ENCODE measurements at places on chromosomes 3 and 15.

DNA sequence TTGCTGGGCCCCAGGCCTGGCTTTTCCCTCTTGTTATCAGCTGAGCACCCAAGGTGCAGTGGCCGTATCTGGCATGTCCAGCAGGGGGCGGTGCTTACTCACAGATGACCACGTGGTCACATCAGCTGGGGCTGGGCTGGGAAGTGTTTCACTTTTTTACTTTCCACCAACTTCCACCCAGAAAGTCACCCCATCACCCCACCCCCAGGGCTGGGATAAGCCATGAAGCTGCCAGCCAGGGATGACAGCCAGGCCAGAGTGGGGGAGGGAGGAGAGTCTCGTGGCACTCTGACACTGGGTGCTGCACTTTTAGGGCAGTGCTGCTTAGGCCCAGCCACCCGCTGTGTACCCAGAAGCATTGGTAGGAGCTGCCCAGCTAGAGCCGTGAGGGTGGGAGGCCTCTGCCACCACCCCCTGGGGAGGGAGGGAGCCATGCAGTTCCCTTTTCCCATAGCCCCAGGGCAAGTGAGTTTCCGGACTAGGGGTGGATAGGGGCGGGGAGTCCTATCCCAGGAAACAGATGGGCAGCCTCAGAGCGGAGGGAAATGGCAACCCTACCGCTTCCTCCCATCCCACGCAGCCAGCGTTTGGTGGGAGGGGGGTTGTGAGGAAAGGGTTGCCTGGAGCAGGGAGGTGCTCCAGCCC lies 6.1 kb downstream of the PPCDC start:
- peak; percentile 82 for DNase-seq

DNA sequence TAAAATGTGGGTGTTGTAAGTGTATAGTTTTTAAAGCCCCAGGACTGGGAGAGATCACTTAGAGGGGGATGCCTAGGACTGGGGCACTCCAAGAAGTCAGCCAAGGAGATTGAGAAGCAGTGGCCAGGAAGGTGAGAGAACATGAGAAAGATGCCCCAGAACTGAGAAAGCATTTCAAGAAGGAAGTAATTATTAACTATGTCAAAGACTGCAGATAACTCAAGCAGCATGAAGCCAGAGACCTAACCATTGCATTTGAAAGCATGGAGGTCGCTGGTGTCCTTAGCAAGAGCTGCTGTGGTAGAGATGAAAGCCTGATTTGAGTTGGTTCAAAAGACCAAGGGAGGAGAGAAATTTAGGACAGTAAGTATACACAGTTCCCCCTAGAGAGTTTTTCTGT lies 30.6 kb upstream of the SLC2A2 start:
- DNase-seq = no peak

GRCh38 chr3:149806171-149806778 lies 6.7 kb upstream of the RNF13 start:
- DNase-seq = no peak

GRCh38 chr3:27729325-27729724 lies 7.2 kb upstream of the EOMES start:
- no peak for DNase-seq

- DNase-seq = peak; percentile 86
Observed at GRCh38 chr15:40878785-40879184, 4.8 kb upstream of the RHOV start.

GRCh38 chr3:11569156-11569741 lies 74.5 kb downstream of the VGLL4 start:
- DNase-seq = no peak

DNA sequence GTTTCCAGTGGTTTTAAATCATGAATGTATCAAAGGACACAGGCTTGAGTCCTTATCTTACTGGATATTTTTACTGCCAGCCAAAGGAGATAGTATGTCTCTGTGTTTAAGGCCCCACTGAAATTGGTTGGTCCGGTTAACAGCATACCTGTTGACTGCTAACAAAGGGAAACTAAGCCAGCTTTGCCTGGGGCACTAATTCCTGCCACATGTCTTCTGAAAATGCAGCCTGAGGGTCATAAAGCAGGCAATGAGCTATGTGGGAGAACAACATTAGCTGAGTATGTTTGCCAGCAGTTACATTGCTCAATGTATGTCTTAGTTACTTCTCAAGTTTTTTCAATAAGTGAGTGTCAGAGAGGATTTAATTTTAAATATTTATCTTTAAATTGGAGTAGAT lies 12.4 kb downstream of the PLS1 start:
- peak; percentile 53 for DNase-seq

- DNase-seq = no peak
Observed at GRCh38 chr3:127512256-127512655, 78.3 kb downstream of the TPRA1 start.

GRCh38 chr3:177037241-177037640 lies 160.0 kb downstream of the TBL1XR1 start:
- DNase-seq = no peak

DNA sequence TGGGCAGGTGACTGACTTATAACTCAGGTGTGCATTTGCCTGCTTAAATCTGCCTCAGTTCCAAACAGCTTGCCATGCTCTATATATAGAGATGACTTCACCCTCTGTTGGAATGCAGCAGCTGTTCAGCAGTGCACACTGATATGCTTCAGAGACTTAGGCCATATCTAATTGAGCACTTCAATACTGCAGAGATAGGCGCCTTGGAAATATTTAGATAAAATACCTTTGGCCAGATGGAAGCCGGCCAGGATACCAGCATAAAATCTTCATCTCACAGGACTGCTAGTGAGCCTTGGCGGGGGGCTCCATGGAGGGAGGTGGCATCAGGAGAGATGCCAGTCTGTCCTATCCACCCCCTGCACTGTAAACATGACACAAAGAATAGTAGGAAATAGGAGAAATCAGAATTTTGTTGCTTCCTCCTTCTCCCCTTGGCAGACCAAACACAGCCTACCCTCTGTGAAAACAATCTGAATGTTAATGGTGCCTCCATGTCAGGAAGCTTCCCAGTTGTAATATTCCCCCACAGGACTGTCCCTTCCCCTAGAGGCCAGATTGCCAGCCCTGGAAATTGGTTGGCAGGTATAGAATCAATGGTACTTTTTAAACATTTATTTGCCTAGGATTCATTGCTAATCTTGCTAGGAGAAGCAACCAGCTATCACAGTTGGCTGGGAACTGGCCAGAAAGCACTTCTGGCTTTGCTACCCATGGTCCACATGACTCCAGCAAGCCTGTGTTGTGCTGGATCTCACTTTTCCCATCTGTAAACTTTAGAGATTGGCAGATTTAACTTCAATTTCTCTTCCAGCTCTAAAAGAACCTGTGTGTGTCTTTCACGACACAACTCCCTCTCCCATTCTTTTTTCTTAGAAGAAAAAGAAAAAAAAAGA lies 215.5 kb upstream of the KCNMB2 start:
- no peak for DNase-seq

DNA sequence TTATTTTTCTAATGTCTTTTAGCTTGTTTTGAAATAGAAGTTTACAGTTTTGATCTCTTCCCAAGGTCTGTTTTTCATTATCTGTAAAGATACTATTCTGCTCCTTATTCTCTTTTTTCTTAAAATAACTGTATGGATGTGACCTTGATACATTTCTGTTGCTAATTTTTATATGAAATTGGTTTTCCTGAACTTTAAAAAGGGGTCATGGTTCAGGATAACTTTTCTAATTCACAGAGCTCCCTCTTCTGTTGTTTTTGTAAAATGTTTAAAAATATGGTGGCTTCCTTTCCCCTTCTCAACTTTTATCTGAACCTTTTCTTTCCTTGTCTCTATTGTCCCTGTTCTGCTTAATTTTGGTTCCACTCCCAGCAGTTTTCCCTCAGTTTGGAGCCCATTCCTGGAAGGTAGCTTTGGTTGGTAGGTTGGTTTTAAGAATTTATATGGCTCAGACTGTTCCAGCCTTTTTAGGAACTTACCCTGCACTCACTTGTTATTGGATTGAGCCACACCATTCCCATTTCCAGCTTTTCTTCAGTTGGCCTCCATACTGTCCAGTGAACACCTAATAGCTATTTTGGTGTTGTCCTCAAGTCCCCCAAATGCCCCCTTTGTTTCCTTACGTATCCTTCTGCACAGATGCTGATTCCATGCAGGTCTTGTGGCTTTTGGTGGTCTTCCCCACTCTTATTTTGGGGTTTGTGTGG lies 70.3 kb downstream of the SLMAP start:
- no peak for DNase-seq

DNA sequence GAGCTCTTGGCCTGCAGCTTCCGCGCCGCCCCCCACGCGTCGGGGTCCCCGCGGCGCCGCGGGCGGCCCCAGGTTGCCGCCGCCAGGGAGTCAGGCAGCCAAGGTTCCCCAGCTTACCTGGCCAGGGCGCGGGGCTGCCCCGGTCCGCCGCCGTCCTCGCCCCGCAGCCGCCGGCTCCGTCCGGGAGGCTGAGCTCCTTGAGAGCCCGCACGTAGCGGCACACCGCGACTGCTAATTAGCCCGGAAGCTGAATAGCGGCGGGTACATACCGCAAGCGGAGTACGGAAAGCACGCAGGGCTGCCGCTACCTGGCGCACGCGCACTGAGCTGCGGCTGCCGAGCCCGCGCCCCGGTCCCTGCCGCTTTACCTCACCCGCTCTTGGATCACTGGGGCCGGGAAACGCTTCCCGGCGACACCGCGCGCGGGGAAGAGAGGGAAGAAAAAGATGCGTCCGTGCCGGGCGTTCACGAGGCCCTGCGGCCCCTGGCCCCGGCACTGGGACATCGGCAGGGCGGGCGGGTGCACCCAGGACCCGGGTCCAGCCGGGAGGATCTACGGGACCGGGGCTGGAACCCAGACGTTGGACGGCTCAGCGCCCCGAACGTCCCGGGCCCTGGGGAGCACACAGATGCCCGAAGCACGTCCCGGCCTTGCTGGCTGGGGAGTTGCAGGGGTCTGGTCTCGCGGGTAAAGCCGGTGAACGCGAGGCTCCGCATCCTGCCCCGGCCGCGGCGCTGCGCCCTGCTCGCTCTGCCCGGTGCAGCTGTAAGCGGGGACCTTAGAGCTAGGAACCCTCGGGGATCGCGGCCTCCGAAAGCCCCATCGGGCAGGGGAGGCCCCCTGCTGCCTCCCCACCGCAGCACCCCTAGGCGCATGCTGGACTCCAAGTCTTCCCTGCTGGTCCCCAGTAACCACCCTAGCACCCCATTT lies at the start of gene GOLGA8B:
Gene GOLGA8B (minus strand): TSS at position 253 of the 931 bp plus-strand sequence. CDS start 47,739 bp downstream, outside the sequence.
- DNase-seq = peak; percentile 73

- DNase-seq = peak; percentile 69
Observed at GRCh38 chr3:50121072-50122032, 32.6 kb downstream of the RBM5 start.

- no peak for DNase-seq
Observed at GRCh38 chr3:65578861-65579260, 459.9 kb downstream of the MAGI1 start.

DNA sequence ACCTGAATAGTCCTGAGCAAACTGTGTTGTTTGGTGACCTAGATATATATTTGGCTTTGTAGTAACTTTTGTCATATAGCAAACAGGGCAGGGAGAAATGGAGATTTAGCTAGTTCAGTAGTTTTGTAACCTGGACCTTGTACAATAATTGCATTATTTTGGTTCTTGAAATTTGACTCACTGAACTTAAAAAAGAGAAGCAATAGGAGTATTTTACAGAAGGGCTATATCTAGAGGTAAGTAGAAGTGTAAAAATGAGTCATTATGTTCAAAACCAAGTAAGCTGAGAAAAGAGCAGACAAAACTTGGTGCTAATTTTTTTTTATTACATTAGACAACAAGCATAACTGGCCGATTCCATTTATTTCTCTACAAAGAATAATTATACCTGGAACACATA lies 505.4 kb downstream of the ZIC1 start:
- DNase-seq = no peak

DNA sequence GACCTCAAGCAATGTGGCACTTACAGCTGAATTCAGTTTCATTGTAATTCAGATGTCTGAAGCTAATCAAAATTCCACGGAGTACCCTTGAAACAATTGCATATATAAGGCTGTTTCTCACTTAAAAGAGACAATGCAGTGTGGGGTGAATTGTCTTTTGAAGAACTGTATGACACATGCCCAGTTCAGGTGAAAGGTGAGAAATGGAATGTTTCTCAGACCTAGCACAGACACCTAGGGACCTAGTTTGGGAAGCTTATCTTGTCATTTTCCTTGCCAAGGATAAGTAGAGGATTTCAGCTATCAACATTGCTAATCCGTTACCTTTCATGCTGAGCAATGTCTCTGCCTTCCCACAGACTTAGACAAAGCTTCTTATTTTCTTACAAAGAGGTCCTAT lies 36.3 kb downstream of the MBNL1 start:
- no peak for DNase-seq

DNA sequence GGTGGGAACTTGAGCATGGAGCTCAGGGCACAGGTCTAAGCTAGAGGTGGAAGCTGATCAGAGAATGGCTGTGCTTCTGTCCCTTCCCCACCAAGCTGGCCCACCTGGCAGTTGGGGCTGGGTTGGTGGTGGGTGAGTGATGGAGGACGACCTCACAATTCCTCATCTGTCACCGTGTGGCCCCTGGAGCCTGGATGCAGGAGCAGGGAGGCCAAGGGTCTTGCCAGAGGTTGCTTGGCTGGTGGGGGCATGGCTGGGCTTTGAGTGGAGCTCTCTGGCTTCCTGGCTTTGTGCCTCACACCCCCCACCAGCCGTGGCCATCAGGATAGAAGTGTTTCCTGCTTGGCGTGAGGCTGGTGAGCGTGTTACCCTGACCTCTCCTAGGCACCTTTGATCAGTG lies 36.0 kb downstream of the FBLN2 start:
- no peak for DNase-seq

DNA sequence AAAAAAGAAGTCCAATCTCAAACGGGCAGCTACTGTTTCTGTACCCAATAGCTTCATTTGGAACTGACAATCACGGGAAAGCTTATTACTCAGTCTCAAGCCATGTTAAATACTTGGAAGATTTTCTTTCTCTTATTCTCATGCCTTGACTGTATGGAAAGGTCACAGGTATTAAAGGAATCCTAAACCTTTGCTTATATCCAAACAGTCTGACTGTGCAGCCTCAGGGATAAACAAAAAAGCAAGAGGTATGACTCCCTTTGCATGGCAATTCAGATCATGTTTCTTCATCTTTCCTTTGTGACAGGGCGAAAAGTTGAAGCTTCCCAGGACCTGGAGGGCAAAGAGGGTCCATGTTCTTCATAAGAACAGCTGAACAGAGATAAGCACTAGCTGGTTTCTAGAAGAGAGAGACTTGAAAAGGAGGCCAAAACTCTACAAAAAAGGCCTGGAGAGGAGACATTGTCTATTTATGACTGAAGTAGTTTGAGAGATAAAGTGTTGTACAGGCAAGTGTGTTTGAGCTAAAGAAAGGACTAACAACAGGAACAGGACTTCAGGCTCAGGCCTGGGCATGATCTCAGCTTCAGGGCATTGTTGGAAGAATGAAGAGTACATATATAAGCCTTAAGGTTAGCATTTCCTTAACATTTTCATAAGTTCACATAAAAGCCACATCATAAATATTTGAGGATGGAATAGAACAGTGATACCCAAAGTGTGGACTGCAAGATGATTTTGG lies 231.0 kb upstream of the THRB start:
- DNase-seq = no peak

DNA sequence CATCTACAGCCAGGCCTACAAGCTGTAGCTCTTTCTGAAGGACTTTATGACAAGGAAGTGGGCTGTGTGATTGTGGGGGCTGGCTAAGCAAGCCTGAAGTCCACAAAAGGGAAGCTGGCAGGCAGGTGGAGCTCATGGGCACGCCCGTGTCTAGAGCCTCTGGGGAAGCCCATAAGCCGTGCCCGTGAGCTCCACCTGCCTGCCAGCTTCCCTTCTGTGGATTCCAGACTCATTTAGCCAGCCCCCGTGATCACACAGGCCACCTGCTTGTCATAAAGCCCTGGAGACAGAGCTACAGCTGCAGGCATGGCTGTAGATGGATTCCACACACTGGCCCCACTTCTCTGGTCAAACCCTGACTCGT lies 15.2 kb downstream of the EFCC1 start:
- DNase-seq = peak; percentile 71
